Stimulated activated CD8-positive, alpha-beta memory T cell treated with anti-CD3 and anti-CD28 coated beads, Interleukin-15, amount 100 ng/mL, for 1 hour (primary cell): ENCODE measurements at places on chromosomes 13 and 19.

DNA sequence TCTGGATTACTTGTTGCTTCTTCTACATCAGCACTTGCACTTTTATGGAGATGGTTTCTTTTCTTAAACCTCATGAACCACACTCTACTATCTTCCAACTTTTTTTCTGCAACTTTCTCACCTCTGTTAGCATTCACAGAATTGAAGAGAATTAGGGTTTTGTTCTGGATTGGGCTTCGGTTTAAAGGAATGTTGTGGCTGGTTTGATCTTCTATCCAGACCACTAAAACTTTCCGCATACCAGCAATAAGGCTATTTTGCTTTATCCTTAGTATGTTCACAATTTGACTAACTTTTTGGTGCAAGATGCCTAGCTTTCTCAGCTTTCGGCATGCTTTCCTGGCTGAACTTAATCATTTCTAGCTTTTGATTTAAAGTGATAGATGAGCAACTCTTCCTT is 666.7 kb upstream of the MIR17HG start:
- DNase-seq, result no peak

- no peak for DNase-seq
These were observed 495.0 kb upstream of the SPRY2 start for GRCh38 chr13:80835902-80836301.

DNA sequence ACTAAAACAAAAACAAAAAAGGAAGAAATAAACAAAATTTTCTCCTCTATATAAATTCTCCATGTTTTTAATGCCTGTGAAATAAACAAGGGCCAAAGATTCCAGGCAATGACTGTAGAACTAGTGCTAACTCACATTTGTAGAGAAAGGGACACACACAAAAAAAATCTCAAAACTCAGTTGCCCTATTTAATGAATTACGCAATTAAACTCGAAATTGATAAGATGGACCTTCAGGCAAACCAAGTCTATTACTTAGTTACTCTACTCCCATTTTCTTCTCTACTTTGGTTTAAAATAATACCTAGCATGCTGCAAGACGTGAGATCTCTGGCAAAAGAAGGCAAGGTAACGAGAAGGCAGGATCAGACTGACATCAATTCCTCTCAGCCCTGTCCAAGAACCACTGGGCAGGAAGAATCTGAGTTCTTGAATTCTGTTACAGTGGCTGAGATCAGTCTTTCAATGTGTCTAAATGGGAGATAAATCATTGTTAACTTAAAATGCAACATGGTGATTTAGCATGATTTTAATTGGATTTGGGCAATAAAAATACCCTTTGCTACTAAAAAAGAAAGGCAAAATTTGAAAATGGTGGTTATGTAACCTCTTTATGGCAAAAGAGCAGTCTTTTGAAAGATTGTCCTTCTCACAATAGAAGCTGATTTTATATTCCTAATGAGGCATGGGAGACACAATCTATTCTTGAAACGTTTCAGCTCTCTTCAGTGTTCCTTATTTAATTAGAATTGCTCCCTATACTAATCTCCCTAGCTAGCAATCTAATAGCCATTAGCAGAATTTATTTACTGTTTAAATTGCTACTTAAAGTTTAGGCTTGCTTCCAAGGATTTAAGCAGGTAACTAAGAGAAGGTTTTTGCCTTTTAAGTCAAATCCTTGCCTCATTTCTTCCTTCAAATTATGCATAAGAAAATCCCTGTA is 25.9 kb downstream of the SPRY2 start:
- DNase-seq, result no peak

DNA sequence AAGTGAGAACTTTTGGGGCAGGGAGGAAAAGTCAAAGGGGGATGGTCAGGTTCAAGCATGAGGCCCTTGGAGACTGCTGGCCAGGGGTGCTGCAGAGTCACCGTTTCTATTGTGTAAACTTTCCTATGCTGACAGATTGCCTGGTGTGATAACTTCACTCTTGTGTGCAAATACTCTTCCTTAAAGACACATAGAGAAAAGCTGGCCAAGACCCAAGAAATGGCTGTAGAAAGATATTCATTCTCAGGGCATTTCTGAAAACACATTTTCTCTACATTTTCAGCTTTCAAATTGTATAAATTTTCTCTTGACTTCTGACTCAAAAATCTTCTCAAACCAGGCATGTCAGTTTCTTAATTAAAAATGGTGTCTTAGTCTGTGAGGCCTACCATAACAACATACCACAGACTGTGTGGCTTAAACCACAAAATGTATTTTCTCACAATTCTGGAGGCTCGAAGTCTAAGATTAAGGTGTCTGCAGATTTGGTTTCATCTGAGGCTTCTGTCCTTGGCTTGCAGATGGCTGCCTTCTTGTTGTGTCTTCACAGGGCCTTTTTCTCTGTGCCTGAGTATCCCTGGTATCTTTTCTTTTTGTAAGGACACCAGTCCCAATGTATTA is 304.5 kb downstream of the KCNRG start:
- DNase-seq, result no peak

- no peak for DNase-seq
These were observed 69.4 kb downstream of the TEX29 start for GRCh38 chr13:111389621-111390521.

- DNase-seq, result no peak
These were observed 503.7 kb downstream of the DIAPH3 start for GRCh38 chr13:59659981-59660380.

DNA sequence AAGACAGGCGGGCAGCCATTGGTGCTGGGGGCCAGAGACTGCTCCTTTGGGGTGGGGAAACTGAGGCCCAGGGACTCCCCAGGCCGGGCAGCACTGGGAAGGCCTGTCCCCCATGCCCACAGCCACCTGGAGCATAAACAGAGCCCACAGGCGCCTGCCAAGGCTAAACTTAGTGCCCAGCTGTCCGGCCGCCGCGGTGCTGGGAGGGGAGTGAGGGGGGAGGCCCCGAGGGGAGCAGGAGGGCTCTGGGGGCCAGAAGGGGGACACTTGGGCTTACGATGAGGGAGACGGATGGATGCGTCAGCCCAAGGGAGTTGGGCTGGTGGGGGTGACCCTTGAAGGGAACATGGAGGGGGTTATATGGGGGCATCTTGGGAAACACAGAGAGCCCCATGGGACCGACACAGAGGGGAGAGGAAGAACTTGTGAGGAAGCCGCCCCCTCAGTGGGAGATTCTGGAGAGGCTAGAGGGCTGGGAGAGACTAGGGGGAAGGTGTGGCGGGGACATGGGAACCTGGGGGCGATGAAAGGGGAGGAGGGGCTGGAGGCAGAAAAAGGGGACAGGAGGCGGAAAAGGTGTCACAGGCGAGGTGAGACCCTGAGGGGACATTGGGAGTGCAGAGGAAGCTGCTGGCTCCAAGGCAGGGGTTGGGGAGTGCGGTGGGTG is 2.2 kb downstream of the CERS1 start:
- no peak for DNase-seq
